Activated CD4-positive, alpha-beta T cell treated with anti-CD3 and anti-CD28 coated beads, Interleukin-2, amount 10 ng/mL, durations not matched to agents 24 days and 14 days (primary cell): ENCODE measurements at places on chromosomes 1 and 21. TPM values are rescaled to one million over a fixed set of nuclear protein-coding genes. Genes with fewer than 3 reads are reported as not detected.

Gene ILF2
- 377 and 390 TPM in 2 replicates for total RNA-seq

Gene GABRD
- not detected in 2 replicates for total RNA-seq

- no peaks in the 10 kb centered on the region for H3K4me1 ChIP-seq
- H3K27ac ChIP-seq = no peak overlapping the region
- H3K27me3 ChIP-seq = no peaks in the 10 kb centered on the region
These were observed 406.2 kb downstream of the TGFB2 start for GRCh38 chr1:218751208-218751948.

DNA sequence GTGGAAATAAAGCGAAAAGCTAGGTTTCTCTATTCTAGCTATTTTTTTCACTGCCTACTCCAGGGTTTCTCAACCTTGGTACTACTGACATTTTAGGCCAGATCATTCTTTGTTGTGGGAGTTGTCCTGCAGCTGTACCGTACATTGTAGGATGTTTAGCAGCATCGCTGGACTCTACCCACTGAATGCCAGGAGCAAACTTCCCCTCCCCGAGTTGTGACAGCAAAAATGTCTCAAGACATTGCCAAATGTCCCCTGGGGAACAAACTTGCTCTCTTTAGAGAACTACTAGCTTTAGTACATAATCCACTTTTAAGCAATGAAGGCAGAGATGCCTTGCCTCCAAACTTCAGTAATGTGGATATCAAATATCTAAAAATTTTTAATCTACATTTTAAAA is 122.8 kb downstream of the PLPPR5 start:
- H3K27ac ChIP-seq = no peak overlapping the region
- no peak overlapping the region for H3K4me3 ChIP-seq
- DNase-seq = no peak
- H3K27me3 ChIP-seq = peaks cover 2% of the 10 kb centered on the region
